Activated CD4-positive, alpha-beta memory T cell treated with anti-CD3 and anti-CD28 coated beads for 36 hours (primary cell): ENCODE measurements at places on chromosomes 5 and 9. TPM values are rescaled to one million over a fixed set of nuclear protein-coding genes. Genes with fewer than 3 reads are reported as not detected.

- peak; percentile 94 for DNase-seq
These were observed 9.9 kb downstream of the CCDC69 start for GRCh38 chr5:151213803-151214613.

GRCh38 chr5:65892801-65893200 is 33.6 kb upstream of the ERBIN start:
- DNase-seq: no peak

DNA sequence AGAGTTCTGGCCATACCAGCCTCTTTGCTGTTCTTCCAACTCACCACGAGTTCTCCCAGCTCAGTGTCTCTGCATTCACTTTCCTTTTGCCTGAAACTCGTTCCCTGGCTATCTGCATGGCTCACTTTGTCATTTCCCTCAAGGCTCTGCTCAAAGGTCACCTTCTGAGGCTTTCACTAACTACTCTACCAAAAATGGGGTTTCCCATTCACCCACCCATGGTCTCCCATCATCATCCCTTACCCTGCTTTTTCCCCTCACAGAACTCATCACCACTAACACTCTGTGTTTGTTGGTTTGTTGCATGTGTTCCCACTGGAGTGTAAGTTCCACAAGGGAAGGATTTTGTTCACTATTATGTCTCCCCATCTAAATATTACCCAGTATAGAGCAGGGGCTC is 16.6 kb downstream of the PLGRKT start:
- DNase-seq: no peak

The CCDC69 gene
- total RNA-seq: 27.6 TPM

The ADAMTS16 gene
- total RNA-seq: not detected

DNA sequence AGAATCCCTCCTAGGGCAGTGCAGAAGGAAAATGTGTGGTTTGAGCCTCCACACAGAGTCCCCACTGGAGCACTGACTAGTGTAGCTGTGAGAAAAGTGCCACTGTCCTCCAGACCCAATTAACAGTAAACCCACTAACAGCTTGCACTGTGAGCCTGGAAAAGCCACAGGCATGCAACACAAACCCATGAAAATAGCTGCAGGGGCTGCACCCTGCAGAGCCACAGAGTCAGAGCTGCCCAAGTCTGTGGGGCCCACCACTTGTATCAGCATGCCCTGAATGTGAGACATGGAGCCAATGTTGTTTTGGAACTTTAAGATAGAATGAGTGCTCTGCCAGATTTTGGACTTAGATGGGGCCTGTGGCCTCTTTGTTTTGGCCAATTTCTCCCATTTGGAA is 119.8 kb upstream of the CDH9 start:
- no peak for DNase-seq

DNA sequence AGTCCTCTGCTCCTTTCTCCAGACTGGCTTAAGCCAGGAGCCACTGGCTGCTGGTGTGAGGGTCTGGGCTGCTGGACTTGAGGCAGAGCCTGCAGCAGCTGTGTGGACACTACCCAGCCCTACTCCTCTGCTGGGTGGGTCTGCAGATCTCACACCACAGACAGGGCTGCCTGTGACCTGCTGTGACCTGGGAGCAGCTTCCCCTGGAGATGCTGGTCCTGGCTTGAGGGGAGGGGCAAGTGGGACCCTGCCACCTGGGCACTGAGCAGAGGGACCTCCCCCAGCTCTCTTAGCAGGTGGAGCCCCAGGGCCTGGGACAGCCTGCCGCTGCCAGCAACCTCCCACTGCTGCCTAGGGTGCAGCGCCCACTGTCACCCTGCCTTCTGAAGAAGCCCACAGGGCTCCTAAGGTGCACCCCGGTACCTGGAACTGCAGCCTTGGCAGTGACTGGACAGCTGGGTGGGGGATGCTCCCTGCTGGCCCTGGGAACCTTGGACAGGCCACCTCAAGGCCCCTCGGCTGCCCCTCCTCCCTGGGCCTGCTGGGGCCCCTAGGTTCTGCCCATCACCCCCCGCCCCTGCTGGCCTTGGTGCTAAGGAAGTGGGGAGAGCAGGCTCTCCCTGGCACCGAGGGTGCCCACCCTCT is 9.1 kb downstream of the CACFD1 start:
- DNase-seq: no peak

The IL5 gene
- total RNA-seq: 4.1 TPM

DNA sequence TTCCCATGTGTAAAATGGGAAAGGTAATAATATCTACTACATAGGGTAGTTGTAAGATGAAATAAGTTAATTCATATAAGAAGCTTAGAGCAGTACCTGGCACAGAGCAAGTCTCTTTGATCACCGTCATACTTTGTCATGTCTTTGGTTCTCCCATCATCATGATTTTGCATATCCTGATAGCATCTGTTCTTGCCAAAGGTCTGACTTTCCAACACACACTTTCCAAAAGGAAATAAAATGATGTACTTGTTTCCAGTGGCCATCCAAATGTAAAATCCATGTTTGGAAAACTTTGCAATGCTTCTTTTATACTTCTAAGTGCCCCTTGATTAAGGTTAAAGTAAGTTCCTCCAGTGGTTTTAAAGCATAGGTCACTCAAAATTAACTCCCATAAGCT is 266.9 kb upstream of the PTGER4 start:
- no peak for DNase-seq

The PCDHGB2 gene
- 0.10 TPM for total RNA-seq

The ENTPD2 gene
- not detected for total RNA-seq

The PCDH1 gene
- total RNA-seq: not detected

- DNase-seq: no peak
These were observed 14.3 kb downstream of the VCAN start for GRCh38 chr5:83485842-83486241.

DNA sequence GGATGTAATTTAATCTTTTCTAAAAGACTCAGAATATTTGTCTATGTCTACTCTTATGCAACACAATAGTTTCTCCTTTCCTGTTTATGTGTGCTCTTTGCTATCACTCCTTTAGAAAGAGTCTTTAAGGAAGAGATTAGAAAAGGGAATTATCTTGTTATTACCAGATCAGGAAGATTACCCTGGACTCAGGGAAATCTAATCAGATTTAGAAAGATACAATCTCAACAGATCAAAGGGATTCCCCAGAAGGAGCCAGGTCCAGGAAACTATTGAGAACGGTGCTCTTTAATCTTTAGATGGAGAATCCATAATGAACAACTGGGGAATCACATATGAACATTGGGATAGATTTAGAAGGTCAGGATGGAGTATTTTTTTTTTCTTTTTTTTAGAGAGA is 32.4 kb upstream of the ZFR start:
- DNase-seq: no peak

The ARHGEF39 gene
- 28.1 TPM for total RNA-seq

The GARIN3 gene
- total RNA-seq: 1.4 TPM

The FOXD4 gene
- not detected for total RNA-seq

DNA sequence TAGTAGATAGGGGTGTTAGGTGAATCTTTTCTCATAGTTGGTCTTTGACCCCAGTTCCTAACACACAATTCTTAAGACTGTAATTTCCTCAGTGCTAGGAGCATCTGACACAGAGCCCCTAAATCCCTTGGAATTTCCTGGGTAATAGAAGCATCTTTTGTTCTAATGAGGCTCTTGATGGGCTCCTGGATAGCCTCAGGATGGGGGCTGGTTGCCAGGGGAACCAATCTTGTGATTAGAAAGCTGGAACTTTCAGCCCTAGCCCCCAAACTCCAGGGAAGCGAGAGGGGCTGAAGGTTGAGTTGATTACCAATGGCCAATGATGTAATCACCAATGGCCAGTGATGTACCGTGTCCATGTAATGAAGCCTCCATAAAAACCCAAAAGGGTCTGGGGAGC is 44.5 kb downstream of the CCDC125 start:
- DNase-seq: no peak

GRCh38 chr5:135993880-135994636 is 34.7 kb upstream of the TGFBI start:
- no peak for DNase-seq

DNA sequence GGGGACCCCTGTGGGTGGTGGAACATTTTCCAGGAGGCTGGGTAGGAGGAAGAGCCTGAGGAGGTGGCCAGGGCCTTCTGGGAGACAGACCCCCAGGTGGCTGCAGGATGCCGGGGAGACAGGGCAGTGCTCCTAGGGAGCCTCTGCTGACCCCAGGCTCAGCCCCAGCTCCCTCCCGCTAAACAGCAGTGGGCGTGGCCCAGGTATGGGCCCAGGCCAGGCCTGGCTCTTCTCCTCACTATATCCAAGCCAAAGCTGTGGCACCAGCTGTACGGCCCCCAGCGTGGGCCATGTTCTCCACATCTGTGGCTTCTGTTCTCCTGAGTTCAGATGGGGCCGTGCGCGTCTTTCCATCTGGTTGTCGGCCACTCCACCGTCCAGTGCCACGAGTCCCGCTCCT is 58.5 kb downstream of the KCNT1 start:
- DNase-seq: no peak

- DNase-seq: no peak
These were observed 72.2 kb downstream of the PIP5K1B start for GRCh38 chr9:68777070-68777763.

GRCh38 chr9:92378865-92379560 is 25.4 kb downstream of the OGN start:
- no peak for DNase-seq

The S1PR3 gene
- 1.4 TPM for total RNA-seq

- no peak for DNase-seq
These were observed 282.9 kb downstream of the ARHGEF28 start for GRCh38 chr5:73908846-73909245.

GRCh38 chr9:75939536-75940111 is 49.2 kb downstream of the PCSK5 start:
- DNase-seq: no peak

The NFIB gene
- not detected for total RNA-seq

- DNase-seq: no peak
These were observed 273.6 kb downstream of the PTPRD start for GRCh38 chr9:10339152-10339551.

DNA sequence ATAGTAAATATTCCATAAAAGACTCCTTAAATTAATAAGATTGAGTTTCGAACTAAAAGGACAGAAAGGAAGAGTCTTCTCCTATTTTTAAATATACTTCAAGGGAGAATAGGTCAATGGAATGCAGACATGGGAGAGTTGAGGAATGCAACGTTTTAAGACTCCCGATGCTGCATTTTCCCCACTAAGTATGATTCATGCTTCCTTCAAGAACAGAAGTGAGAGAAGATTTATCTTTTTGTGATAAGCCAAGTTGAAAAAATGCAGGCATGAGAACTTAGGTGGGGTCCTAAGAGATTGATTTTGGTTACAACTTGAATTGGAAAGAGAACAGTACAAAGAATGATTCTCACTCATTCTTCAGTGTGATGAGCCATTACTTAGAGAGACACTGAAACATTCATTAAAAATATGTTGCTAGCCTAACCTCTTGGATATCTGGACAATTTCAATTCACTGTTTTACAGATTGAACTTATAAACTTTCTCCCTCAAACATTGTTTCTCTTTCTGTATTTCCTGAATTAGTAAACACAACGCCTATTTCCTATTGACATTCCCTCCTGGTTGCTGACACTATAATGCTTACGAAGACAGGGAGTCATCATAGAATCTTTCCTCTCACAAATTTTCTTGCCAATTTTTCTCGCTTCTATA is 1666.1 kb upstream of the WWC1 start:
- DNase-seq: no peak

The RNF208 gene
- 3.4 TPM for total RNA-seq

The PCDHA1 gene
- total RNA-seq: not detected

The ENG gene
- total RNA-seq: 12.0 TPM

DNA sequence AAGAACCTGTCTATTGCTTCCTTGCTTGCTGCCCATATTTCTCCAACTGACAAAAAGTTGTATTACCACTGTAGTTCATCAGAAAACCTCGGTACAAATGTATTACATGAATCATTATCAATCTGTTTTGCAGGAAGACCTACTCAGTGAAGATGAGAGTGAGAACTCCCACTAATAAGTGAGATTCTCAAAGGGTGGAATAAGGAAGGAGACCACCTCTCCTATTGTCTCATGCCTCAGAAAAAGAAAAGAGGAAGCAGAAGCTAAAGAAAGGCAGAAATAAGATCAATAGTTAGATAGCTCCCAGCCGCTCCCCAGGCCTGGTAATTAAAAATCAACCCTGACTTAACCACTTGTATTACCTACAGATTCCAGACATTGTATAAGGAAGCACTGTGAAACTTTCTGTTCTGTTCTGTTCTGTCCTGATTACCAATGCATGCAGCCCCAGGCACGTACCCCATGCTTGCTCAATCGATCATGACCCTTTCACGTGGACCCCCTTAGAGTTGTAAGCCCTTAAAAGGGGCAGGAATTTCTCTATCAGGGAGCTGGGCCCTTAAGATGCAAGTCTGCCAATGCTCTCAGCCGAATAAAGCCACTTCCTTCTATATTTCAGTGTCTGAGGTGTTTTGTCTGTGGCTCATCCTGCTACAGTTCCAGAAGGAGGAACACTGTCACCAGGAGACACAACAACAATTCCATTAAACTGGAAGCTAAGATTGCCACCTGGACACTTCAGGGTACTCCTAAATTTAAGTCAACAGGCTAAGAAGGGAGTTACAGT is 152.5 kb upstream of the COX7C start:
- no peak for DNase-seq

The SPINK13 gene
- total RNA-seq: not detected

GRCh38 chr5:66704790-66705425 is 108.7 kb downstream of the MAST4 start:
- no peak for DNase-seq

DNA sequence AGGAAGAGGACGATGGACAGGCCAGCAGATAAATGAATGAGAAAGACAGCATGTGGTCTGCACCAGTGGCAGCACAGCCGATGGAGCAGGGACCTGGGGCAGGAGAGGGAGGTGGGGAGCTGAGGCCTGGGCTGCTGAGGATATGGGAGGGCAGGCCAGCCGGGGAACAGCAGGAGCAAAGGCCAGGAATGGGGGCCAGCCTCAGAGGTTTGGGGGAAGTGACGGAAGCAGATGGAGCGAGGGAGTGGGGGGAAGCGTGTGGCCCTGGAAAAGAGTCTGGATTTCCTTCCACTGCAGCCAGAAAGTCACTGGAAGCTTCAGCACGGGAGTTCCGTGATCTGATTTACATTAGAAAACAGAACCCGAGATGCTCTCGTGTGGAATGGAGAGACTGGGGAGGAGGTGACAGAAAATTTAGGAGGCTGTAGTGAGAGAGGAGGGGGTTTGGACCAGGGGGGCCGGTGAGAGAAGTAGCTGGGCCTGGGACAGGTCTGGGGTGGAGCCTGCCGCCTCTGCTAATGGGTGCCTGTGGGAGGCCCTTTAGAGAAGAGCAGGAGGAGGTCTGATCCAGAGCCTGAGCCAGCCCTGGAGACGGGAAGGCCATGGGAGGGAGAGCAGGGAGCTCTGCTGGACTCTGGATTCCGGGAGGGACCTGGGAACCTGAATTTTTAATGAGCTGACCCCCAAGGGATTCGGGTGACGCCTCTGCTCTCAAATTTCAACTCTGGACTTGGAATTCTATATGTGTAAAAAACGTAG is 65.4 kb downstream of the TSPAN17 start:
- DNase-seq: no peak

- no peak for DNase-seq
These were observed 93.5 kb downstream of the PLPP1 start for GRCh38 chr5:55441107-55441771.

- DNase-seq: no peak
These were observed 505.4 kb upstream of the CLINT1 start for GRCh38 chr5:158364367-158364766.
